ENCODE measurements at places on chromosomes 16 and 17.

DNA sequence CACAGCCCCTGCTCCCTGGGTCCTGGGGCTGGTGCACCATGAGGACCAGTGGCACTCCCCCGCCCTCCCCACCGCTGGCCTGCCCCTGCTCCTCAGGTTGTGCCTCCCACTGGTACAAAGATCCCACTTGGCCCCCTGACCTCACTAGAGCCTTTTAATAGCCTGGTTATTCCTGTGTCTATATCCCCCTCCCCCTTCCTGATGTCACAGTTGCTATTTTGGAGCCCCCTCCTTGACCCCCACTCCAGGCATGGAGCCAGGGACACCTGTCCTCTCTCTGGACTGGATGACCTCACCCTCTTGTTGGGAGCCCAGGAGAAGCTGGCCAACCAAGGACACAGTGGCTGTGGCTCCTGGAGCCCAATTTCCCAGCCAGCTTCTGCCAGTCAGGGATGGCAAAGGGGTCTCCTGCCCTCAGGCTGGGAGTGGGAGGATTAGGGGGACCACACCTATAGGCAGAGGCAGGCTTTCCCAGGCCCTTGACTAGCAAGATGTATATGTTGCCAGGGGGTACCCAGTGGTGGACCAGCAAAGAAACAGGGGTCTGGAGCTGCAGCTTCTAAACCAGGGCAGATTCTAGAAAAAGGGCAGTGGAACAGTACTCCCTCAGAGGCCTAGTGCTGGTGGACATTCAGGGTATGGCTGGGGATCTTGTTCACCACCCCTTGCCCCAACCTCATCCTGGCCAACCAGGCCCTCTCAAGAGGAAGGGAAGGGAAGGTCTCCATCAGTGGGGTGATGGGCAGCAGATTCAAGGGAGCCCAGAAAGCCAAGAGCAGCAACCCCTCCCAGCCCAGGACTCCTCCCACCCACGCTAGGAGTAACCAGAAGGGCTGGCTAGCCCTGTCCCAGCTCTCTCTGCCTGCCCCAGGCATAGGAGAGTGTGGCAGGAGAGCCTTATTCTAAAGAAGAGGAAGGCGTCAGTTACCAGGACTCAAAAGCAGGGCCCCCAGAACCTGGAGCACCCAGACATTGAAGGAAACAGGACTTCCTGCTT, 10.9 kb downstream of the HDAC5 start:
- no peak for DNase-seq

DNA sequence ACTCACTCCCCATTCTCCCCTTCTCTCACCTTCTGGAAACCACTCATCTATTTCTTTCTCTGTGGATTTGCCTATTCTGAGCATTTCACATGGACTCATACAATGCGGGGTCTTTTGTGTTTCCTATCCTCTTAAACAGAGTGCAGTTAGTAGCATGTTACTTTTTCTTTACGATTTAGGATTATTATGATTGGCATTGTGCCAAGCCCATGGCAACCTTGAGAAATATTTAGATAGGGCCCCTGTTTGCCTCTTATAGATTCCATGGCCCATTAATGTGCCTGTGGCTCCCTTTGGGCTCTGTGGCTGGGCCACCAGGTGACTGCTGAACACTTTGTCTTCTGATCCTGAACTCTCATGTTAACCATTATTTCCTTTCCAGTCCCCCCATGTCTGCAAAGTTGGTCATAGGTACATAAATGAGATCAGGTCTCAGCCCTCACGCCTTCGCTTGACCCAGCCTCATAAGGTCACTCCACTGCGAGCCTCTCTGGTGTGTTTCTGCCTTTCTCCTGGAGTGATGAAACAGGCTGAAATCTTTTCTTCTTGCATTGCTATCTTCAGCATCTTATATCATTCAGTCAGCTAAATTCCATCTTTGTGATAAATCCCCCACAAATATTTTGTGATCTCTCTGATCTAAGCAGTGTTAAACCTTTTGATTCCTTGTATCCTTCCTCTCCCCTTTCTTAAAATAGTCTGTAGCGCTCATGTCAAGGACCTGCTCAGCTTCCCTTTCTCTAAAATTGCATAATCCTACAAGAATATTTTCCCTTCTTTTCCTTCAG, 44.0 kb downstream of the MYH3 start:
- no peak for DNase-seq

DNA sequence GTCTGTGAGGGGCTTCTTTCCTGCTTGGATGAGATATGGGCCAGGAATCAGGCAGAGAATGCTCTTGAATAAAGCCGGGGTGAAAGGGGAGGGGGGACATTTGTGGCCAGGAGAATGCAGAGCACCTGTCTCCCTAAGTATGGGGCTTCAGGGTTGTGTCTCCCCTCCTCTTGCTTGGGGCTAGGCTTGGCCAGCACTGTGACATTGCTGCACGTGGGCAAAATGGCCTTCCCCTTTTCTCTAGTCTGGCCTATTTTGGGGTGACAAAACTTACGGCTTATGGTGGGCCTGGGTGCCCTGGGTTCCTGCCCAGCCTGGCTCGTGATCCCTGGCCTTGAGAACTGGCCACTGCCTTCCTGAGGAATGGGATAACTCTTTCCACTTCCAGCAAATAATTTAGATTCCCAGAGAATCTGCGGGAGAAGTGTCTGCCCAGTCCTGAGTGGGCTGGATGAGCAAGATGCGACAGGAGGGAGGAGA, 5.6 kb downstream of the NFE2L1 start:
- no peak for DNase-seq

GRCh38 chr16:77310877-77311276, 111.7 kb downstream of the SYCE1L start:
- DNase-seq, result no peak

DNA sequence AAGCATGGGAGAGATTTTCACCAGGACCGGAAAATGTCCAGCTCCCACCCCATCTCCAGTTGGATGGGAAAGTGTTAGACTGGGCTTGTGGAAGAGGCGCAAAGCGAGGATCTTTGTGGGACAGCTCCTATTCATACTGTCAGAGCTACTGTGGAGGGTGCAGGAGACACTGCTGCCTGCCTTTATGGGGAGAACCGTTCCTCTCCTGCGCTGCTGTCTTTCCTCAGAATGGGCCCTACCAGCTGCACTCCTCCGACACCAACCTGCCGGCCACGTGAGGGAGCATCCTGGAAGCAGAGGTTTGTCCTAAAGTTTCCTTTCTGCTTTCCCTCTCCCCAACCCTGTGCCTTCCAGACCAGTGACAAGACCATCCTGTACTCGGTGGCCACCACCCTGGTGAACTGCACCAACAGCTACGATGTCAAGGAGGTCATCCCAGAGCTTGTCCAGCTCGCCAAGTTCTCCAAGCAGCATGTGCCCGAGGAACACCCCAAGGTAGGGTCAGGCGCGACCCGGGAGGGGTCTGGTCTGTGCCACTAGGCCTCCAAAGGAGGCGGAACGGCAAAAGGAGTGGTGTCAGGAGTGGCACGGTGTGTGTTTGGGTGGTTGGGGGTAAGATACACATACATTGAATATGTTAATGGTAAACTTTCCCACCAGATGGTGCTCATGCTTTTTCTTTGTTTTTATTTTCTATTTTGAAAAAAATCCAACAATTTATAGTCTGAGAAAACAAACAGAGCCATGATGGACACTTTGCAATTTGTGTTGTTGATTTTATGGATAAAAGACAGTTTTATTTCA, 23.0 kb downstream of the SLC35G3 start:
- DNase-seq, result no peak
